ENCODE measurements at places on chromosomes 1 and 21.
A peak's percentile ranks its signal among the peaks of the same experiment; 100 is the strongest.

DNA sequence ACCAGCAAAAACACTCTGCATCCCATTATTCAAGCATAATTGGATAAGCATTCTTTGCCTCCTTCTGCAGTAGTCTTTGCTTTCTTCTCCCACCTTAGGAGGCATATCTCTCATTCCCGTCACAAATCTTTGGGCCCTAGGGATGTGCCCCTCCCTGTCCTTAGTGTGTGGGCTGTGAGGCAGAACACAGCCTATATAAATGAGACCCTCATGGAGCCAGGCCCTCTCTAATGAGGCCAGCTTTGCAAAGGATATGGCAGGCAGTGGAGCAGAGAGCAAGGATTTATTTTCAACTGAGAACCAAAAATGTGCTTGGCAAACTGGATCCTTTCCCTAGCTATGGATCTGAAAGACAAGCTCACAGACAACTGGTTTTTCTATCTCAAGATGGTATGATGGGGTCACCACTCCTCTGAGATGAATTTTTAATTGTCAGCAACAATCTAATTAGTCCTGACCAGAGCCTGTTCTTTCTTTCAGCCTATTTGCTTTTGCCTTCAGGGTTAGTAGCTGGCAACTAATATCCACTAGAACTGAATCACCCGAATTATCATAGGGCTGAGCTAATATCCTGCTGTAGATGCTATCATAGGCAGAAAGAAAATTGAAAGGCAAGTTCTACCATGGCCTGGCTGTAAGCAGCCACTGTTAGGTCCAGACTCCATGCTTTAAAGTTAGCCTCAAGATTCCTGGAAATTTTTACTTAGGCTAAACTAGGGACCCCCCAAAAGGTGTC, 134.2 kb downstream of the SYT2 start:
- DNase-seq: no peak

DNA sequence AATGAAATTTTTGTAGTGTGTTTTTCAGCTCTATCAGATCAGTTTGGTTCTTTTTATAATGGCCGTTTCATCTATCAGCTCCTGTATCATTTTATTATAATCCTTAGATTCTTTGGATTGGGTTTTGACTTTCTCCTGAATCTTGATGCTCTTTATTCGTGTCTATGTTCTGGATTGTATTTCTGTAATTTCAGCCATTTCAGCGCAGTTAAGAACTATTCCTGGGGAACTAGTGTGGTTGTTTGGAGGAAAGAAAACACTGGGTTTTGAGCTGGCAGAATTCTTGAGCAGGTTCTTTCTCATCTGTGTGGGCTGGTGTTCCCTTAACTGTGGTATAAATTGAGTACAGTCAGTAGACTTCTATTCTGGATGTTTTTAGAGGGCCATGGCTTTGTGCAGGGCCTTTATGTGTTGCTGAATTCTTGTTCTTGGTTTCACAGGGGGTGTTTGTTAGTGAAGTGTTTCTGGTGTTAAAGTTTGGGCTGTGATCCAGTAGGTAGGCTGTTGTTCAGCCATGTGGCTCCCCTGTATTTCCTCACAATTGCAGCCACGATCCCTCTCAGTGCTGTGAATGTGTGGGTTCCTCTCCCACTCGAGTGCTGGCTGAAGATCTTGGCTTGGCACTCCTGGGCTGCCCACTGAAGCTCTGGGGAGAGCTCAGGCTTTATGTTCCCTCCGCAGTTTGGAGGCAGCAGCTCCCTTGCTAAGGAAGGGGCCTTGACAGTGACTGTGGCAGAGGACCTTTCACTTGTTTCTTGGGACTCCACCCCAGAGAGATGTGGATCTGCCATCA, 56.0 kb upstream of the CCDC190 start:
- peak; percentile 31 for DNase-seq

GRCh38 chr1:211653959-211654496, 21.4 kb downstream of the NEK2 start:
- DNase-seq: no peak

DNA sequence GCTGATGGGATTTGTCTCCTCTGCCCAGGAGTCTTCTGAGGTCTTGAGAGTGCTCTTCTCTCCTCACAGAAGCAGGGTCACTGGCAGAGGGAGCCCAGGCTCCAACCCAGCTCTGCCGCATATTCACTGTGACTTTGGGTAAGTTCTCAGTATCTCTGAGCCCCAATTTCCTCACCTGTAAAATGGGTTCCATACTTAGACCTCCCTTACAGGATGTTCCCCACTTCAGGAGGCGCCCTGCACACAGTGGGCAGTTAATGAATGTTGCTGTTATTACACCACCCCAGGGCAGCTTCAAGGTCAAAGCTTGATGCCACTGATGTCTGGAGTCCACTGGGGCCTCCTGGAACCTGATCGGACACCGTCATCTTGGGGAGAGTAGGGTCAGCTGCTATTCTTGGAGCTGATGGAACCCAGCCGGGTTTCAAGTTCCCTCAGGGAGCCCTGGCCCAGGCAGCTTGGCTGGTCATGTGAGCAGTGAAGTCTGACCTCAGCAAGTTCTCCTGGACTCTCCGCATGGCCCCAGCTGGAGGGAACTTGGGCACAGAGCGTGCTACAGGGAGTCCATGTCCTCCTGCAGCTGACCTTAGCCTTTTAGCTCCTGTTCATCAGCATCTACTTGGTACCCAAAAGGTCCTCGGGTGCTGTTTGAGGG, 21.8 kb downstream of the COA7 start:
- DNase-seq: no peak

DNA sequence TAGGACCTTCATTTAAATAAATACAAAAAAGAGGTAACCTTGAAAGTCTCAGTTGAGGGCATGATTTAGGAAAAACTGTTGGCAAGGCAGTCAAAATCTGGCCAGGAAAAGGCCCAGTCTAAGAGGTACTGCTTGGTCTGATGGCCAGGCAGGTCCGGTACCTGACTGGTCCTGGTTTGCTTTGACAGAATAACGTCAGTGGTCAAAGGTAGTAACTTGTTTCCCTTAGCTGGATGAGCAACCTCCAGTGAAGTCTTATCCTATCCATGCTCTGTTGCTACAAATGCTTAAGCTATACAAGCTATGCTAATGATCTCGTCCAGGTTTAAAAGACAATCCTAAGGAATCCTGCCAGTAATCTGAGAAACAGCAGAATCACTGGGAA, 85.0 kb downstream of the PGBD5 start:
- DNase-seq: no peak

GRCh38 chr21:42575111-42575510, 61.5 kb downstream of the SLC37A1 start:
- DNase-seq: no peak

DNA sequence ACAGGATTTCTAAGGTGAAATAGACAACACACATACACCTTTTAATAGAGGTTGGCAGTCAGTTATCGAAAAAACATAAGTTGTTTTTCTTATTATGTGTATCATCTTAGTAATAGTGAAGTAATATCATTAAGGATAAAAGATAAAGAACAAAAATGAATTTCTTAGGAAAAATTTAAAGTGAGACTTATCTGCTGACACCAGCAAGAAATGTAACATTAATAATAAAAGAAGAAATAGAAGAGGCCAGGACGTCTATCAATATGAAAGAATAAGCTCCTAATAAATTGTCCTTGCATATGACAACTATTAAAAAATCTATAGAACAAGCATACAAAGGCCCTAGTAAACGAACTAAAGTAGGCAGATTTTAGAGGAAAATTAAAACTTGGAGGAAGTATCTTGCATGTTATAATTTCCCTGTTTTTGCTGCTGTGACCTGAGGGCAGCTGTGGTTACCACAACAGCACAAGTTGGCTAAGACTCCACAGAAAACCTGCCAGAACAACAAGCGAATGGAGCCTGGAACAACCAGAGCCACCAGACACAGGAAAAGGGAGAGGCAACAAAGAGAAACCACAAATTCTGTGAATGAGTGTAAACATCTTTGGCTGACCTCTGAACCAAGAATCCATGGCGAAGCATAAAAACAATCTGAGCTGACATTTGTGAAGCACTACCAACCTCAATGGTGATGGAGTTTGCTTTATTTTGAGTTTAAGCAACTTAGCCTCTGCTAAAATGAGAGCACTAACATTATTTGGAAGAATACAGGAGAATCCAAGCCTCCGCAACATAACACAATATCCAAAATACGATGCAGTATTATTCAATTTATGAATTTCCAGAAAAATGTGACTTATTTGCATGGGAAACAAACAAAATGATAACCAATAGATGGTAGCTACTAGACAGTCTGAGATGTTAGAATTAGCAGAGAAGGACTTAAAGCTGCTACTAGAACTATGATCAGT, 207.5 kb downstream of the KCNT2 start:
- no peak for DNase-seq

- no peak for DNase-seq
These were observed 102.8 kb upstream of the SOD1 start for GRCh38 chr21:31556662-31557061.

GRCh38 chr21:22020221-22020620, 1022.0 kb downstream of the NCAM2 start:
- DNase-seq: no peak

DNA sequence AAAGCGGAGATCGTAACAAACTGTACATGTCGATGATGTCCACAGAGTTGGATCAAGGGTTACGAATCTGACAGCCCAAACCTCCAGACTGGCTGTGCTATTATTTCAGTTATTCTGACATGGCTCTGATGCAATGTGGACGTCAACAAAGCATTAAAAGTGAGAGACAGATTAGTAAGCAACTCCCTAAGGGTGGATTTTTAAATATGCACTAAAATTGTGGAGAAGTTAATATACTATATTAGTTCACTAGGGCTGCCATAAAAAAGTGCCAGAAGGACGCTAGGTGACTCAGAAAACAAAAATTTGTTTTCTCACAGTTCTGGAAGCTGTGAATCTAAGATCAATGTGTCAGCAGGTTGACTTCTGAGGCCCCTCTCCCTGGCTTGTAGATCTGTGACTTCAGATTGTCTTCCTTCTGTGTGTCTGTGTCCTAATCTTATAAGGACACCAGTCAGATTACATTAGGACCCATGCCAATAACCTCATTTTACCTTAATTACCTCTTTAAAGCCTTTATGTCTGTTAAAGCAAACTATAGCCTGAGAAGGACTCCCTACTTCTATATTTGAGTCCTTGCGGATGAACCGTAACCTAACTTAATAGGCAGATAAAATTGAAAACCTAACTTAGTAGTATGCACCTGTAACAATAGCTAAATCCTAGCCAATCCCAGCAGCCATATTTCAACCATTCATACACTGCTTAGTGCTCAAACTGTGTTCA, 66.0 kb upstream of the BACH1 start:
- no peak for DNase-seq

DNA sequence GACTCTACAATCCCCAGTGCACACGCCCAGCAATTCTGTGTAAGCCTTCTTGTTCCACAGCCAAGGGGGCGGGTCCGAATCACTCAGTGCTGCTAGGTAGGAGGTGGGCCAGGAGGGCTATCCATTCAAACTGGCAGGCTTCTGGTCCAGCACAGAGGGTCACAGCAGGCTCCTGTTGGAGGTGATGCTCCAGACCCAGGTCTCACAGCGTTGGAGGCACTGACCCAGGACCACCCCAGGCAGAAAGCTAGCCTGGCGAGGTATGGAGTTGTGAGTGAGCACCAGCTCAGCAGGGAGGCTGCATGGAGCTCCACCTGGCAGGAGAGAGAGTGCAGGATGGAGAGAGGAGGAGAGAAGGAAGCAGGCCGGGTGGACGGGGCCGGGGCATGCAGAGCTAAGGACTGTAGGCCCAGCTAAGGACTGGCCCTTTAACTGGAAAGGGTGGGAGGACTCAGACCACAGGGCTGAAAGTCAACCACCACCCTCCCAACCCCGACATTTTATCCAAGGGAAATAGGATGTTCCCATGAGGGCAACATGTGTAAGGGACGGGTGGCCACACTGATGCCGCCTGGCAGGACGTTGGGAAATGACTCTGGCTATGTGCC, 38.7 kb downstream of the GPR161 start:
- no peak for DNase-seq

DNA sequence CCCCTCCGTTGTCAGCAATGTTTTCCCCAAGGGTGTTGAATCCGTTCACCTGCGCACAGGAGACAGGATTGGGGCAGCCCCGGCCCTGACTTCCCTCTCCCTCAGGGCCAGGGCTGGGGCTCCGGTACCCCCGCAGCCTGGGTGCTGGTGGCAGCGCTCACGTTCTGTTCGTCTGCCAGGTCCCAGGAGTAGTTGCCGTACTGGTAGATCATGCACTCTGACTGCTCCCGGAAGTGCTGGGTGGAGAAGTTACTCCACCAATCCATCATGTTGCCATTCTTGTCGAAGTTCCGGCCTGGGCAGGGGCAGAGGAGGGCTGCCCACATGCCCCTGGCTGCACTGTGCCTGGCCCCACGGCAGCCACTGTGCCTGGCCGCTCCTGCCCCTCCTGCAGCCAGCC, 6.1 kb downstream of the PRXL2B start:
- no peak for DNase-seq

GRCh38 chr1:39130325-39130724, 74.2 kb upstream of the MACF1 start:
- DNase-seq: no peak

DNA sequence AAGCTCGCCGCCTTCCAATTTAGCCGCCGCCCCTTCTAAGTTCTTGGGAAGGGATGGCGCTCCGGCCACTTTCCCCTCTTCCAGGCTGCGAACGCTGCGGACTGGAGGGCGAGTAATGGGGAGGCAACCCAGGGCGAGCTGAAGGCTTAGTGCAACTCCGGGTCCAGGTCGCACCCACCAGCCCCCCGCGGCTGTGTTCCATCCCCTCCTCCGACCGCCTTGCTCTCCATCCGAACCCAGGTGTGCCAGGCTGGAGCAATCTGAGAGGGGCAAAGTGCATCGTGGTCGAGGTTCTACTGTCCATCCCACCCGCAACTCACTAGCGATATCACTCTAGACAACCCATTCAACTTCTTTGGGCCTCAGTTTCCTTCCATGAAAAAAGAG, 13.4 kb downstream of the PAX7 start:
- DNase-seq: no peak

DNA sequence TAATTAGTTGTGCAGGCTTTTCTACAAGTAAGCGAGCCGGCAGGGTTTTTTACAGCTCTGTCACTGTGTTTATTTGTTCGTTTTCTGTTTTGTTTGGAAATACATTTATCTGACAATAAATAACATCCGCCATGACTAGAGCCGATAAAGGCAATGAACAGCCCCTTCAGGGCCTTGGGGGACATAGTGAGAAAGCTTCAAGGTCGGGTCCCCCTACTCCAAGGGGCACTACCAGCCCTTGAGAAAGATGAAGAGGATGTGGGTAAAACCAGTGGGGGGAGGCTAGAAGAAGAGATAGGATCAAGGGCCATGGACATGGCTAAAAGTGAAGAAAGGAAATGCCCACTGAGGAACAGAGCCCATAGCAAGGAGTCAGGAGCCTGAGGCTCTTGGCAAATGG, 38.5 kb upstream of the CTTNBP2NL start:
- DNase-seq: no peak

DNA sequence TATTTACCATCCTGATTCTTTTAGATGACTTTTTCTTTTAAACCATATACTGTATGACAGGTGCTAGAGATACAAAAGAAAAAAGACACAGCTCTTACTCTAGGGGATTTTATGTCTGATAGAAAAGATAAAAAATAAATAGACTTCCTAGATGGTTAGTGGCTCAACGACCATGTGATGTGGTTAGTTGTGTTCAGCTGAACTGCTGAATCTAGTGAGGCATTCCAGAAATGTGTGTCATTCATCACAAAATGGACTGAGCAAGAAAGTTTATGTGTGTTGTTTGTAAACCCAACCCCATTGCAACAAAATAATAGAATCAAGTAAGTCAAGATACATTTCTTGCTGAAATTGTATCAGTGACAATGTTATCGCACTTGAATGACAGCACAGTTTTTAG, 205.8 kb upstream of the LYPLAL1 start:
- no peak for DNase-seq
